ENCODE measurements at places on chromosomes 3 and 15.

DNA sequence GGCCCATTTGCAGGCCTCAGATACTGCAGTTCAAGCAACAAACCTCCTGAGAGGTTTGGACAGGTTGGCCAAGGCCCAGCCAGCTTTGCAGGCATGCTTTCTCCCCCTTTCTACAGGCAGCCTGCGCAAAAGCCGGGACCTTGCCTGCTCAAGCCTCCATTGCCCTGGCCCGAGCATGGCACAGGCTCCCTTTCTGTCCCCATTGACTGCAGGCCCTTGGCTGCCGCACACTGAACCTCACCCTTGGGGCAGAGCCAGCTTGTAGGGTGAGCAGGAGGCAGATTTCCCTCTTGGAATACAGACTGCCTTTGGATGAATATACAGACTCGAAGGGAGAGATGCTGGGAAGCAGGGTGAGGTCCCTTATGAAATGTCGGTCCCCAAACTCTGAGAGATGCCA, 461.7 kb upstream of the PROK2 start:
- DNase-seq: no peak

DNA sequence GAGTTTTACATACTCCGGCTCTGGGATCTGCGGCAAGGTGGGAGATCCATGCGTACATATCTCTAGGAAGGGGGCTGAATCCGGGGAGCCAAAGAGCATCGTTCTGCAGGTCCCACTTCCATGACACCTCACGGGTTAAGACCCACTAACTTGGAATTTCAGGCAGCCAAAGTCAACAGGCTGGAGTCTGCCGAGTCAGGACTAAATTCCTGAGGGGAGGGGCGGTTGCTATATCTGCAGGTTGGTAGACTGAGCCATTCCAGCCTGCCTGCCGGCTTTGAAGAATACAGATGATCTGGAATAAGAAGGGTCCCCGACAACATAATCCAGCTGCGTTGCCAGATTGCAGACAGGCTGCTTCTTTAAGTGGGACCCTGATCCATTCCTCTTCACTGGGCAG, 65.4 kb upstream of the PEX5L start:
- DNase-seq: no peak

DNA sequence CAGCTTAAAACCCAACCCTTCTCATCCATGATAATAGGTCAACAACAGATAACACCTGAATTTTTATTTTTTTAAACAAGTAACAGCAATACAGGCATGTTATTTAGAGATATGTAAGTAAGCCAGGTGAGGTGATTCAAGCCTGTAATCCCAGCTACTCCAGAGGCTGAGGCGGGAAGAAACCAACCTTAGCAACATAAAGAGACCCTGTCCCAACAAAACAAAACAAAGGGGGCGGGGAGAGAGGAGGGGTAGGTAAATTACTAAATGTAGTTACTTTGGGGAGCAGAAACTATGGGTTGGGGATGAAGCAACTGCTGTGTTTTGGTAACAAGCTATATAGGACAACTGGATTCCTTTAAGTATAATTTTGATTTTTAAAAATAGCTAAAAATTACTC, 47.0 kb downstream of the GNB4 start:
- DNase-seq: no peak

DNA sequence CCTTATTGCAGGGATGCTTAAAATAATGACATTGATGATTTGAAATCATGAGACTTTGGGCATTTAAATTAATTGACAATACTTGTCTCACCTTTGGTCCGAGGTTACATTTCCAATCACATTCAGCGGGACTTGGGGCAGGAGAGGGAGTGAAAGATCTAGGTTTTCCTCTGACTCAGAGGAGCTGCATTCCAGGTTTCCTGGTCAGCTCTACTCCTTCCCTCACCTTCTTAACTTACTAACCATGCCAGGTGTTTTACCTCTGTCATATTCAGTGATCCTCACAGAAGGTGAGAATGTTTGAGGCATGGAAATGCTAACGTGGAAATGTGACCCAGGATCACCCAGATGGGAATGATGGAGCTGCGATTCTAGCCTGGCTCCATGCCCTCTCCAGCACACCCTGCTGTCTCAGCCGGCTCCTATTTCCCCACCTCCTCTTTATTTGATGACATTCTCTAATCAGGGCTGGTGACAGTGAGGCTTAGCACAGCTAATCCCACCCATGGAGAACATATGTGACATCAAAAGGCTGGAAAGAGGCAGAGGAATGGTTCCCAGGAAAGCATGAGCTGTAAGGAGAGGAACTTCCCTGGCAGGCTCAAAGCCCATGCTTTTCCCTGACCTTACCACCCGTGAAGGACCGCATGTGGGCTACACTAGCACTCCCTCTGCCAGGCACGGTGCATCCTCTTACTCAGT, 38.7 kb downstream of the THSD4 start:
- DNase-seq: peak; percentile 14

DNA sequence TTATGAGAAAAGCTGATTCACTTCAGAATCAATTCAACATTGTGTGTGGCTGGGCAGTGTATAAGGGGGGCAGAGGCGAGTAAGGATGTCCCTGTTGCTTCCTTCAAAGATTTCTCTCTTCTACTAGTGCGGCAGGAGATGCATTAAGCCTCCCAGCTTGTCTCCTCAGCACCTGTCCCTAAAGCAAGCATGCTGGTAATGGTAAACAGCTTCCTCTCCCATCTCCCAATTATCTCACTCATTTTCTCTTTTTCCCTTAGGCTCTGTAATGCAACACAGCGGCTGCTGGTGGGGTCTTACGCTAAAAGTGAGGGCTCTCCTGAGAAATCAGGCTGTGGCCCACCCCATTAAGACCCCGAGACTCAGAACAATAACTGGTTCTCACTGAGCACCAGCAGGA, 306.4 kb upstream of the ROPN1 start:
- DNase-seq: no peak

GRCh38 chr15:57060799-57061198, 142.4 kb downstream of the TCF12 start:
- peak; percentile 35 for DNase-seq

GRCh38 chr3:131036986-131037385, 10.3 kb downstream of the NEK11 start:
- no peak for DNase-seq

DNA sequence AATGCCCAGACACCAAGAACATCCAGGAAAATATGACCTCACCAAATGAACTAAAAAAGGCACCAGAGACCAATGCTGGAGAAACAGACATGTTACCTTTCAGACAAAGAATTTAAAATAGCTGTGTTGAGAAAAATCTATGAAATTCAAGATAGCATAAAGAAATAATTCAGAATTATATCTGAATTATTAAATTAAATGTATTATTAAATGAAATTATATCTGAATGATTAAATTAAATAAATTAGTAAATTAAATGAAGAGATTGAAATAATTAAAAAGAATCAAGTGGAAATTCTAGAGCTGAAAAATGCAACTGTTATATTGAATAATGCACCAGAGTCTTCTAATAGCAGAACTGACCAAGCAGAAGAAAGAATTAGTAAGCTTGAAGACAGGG, 279.2 kb upstream of the SATB1 start:
- DNase-seq: no peak

DNA sequence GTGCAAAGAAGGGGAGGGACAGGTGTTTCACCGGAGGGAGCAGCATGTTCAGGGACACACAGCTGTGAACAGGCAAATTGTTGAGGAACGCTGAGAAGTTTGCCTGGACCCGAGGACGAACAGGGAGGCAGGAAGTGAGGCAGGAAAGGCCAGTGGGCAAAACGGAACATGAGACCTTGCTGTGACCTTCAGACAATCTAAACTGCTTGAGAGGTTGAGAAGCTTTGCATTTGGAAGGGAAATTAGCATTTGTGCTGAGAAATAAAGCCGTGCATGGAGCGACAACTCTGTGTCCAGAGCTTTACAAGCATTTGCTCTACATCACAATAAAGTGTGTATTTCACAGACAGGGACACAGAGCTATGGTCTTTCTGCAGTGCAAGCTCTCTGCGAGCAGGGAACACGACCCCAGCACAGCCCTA, 47.9 kb downstream of the CDC25A start:
- no peak for DNase-seq

DNA sequence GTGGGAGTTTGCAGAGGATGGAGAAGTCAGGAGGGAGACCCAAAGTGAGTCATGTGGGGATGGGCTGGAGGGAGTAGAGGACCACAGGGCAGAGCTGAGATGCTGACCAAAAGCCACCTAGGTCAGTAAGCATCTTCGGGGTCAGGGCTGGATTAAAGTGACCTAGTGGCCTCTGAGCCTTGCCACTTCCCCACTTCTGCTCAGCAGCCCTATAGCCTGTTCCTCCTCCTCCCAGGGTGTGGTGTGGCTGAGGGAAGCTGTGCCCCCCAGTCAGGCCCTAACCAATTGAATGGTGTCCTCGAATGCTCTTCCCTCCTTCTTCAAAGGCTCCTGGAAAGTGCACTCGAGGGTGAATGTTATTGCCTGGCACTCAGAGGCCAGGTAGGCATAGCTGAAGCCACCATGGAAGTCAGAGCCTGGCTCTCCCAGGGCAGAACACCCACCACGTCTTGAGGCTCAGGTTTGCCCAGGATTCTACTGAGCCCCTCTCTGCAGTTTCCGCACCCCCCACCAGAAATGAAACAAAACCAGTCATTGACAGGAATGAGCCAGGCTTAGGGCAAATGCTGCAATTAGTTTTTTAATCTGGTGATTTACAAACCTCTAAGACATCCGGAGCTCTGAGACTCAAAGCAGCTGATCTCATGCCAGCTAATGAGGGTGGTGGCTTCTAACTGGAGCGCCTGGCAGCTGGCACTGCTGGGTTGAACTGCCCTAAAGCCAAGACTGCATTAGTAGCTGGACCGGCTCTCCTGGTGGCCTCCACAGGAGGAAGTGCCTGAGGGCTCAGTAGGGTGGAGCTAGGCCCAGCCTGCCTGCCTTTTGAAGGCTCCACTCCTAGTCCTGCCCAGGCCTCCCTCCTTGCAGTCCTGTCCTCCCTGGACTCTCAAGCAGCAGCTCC, 26.0 kb upstream of the VIPR1 start:
- DNase-seq: no peak

DNA sequence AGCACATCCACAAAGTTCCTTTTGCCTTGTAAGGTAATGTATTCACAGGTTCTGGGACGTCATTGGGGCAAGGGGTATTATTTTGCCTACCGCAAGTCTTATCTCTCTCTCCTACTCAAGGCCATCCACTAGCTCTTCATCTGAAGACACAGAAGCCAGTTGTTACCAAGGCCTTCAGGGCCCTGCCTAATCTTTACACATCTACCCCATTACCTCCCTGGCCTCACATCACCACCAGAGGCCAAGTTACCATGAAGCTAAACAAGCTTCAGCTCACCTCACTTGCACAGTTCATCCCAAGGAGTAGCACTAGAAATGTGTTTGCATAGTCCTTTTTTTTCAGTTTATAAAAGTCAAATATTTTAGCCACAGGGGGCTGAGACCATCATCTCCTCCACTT, 34.1 kb downstream of the ATP8B4 start:
- no peak for DNase-seq

DNA sequence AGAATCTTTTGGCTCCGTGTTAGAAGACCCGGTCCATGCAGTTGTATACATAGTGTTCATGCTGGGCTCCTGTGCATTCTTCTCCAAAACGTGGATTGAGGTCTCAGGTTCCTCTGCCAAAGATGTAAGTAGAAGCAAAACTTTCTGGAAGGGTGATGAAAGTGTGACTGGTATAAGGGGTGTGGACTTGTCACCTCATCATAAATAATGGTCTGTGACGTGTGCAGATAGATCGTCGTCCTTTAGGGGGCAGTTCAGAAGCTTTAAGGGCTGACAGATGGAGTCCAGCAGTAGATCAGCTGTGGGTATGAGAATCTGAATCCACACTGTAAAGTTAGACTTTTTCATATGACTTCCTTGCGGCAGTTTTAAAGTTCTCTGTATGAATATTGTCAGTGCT, 15.3 kb downstream of the SEC61A1 start:
- no peak for DNase-seq

GRCh38 chr15:87850916-87851315, 405.6 kb downstream of the NTRK3 start:
- DNase-seq: no peak

- DNase-seq: no peak
These were observed 3.6 kb upstream of the C3orf85 start for GRCh38 chr3:109132801-109133473.

DNA sequence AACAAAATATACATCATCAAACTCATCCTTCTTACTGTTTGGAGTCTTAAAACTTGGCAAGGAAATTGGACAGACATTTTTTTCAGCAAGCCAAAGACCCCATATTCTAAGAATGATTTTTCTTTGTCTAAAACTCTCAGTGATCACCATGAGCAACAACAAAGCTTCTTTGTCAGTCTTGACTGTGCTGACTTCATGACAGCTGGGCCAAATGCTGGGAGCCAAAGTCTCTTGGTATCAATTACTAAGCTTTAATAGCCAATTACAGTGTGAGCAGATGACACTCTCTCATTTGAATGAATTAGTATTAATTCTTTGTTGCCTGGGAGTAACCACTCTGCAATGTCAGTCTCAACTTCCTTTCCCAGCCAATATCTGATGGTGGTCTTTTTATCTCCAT, 48.1 kb upstream of the GK5 start:
- no peak for DNase-seq

GRCh38 chr15:68200016-68200861, 4.9 kb downstream of the CALML4 start:
- peak; percentile 52 for DNase-seq
